Activated CD4-positive, alpha-beta T cell treated with anti-CD3 and anti-CD28 coated beads, Interleukin-2, amount 50 U/mL, for 24 hours (primary cell): ENCODE measurements at places on chromosomes 4 and X.

GRCh38 chr4:41184009-41184408 is 30.3 kb downstream of the APBB2 start:
- DNase-seq: no peak

GRCh38 chr4:1035510-1035909 is 24.1 kb downstream of the FGFRL1 start:
- DNase-seq: no peak

- no peak for DNase-seq
These were observed 51.4 kb downstream of the ENOX2 start for GRCh38 chrX:130851569-130851968.

DNA sequence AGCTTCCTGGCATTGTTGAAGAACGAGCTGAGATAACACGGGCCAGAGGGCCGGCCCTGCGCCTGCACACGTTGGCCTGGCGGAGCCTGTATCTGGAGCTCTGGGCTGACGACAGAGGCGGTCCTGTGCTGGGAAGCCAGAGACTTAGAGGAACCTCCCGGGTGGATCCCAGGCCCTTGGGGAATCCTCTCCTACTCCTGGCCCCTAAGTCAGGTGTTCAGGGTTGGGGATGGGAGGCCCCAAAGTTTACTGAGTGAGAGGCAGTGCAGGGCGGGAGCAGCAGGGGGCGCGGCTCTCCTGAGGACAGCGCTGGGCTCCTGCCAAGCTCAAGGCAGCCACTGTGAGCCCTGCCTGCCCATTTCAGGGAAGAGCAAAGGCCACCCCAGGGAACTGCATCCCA is 2.5 kb upstream of the HTRA3 start:
- no peak for DNase-seq

DNA sequence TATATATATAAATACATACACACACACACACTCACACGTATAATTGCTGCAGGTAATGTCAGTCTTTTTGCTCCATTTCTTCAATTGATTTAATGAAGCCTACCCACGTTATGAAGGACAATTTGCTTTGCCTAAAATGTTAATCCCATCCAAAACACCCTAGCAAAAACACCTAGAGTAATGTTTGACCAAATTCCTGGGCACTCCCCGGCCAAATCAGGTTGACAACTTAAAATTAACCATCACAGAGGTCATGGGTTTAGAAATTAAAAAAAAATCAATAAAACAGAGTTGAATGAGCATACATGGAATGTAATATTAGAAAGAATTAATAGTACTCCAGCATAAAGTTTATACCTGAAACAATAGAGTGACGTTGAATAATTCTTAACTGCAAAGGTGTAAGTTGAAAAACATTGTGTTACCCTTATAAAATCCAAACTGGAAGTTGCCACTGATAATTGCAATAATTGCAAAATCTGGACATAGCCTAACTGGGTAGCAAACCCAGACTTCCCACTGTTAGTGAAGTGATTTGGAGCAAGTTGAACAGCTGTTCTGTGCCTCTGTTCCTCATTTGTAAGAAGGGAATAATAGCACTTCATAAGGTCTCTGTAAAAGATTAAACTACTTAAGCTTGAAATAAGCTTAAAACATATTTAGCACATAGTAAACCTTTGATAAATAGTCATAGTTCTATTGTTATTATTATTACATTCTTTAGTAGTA is 2120.5 kb downstream of the PCDH7 start:
- DNase-seq: no peak

DNA sequence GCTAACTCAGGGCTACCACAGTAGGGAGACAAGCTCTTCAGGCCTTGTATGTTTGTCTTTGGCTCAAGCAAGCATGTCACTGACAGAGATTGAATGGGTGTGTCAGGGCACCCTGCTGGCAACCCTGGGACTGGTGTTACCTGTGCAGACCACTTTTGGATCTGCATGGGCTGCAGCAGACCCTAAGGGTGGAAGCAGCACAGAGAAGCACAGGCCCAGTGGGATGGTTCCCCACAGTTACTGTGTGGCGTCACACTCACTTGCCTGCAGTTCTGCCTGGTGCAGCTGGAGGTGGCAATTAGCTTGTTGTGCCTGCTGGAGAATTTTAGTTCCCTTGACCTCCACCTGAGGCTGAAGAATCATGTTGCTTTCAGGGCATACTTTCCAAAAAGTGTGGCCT is 46.0 kb downstream of the ZNF185 start:
- DNase-seq: no peak

GRCh38 chr4:122475233-122475632 is 18.7 kb upstream of the IL2 start:
- DNase-seq: no peak

- no peak for DNase-seq
These were observed at the start of gene C4orf51 for GRCh38 chr4:145679991-145680455. Gene C4orf51 (plus strand): TSS chr4:145680146. CDS start chr4:145680204, 58 bp downstream.

- no peak for DNase-seq
These were observed 80.5 kb upstream of the HELT start for GRCh38 chr4:184937745-184938144.

- DNase-seq: no peak
These were observed 44.0 kb upstream of the ZCCHC12 start for GRCh38 chrX:118779581-118779980.

DNA sequence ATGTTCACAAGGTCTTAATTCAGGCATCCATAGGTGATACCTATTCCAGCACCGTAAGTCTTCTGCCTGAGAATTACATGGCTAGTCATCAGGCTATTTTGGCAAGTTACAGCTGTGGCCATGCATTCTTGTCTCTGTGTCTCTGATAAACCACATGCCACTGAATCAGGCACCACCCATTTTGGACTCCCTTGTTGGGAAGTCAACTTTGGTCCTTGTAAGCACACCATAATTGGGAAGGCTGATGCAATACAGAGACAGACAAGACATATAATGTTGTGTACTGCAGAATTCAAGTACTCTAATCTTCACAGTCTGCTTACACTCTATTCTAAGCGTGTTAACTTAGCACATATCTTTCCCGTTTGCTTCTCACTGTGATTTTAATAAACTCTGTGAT is 483.7 kb upstream of the FTHL17 start:
- DNase-seq: no peak

GRCh38 chr4:101067383-101067782 is 279.9 kb downstream of the PPP3CA start:
- no peak for DNase-seq

GRCh38 chrX:45050558-45050957 is 150.1 kb downstream of the DIPK2B start:
- no peak for DNase-seq

GRCh38 chr4:141220271-141220670 is 424 bp upstream of the ZNF330 start:
- no peak for DNase-seq

- no peak for DNase-seq
These were observed 4.8 kb downstream of the SH3BP2 start for GRCh38 chr4:2797545-2798305.

- no peak for DNase-seq
These were observed 23.8 kb downstream of the CDKL5 start for GRCh38 chrX:18449236-18449635.

DNA sequence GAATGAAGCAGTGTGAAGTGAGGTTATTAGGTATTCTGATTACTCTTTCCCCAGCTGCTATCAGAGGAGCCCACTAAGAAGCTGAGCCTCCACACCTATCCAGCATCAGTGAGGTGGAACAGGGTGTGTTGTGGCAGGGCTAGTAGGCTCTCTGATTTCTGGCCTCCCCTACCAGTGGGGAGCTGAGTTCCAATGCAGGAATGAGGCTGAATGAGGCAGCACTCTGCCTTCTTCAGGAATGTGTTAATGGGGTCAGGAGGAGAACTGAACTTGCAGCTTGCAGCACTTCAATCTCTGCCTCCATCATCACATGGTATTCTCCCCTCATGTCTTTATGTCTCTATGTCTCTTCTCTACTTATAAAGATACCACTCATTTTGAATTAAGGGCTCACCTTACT is 26.9 kb downstream of the SOX3 start:
- DNase-seq: no peak

DNA sequence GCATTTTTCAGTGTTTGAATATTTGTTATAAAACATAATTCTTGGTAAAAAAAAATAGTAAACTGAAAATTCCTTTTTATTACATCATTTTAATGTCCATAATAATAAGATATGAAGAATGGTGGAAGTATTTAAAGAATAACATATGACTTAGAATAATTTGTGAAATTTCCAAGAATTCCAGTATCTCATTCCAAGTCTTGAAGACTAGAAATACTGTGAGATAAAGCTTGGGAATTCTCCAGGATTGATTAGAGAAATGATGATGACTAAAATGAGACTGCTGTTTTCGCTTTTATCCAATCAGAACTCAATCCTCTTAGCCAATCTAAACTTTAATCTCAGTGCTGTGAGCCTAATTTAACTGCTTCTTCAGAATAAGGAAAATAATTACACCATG is 184.2 kb upstream of the HCCS start:
- no peak for DNase-seq

GRCh38 chrX:33156152-33156726 is 55.1 kb downstream of the DMD start:
- no peak for DNase-seq

DNA sequence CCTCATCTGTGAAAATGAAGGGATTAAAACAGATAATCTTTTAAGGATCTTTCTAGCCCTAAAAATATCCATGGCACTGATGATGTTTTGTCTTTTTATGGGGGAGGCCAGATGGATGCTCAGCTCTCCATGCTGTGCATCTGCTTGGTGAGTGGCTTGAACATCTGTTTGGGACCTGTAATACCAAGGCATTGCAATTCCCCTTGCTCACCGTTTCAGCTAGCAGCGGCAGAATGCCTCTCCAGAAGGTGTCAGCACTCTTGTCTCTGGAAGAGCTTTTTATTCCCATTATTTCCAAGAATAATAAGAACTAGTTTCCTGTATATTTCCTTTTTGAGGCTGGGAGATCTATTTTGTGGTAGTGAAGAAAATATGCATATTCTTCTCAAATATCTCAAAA is 151.9 kb upstream of the ANK2 start:
- no peak for DNase-seq

GRCh38 chrX:22534643-22535042 is 261.9 kb downstream of the CBLL2 start:
- DNase-seq: no peak

GRCh38 chr4:139665690-139666529 is at the start of gene MGST2:
Gene MGST2 (plus strand): TSS chr4:139665819. CDS start chr4:139666020, 201 bp downstream.
- DNase-seq: no peak

GRCh38 chr4:12186526-12186925 is 757.8 kb upstream of the HS3ST1 start:
- DNase-seq: no peak

DNA sequence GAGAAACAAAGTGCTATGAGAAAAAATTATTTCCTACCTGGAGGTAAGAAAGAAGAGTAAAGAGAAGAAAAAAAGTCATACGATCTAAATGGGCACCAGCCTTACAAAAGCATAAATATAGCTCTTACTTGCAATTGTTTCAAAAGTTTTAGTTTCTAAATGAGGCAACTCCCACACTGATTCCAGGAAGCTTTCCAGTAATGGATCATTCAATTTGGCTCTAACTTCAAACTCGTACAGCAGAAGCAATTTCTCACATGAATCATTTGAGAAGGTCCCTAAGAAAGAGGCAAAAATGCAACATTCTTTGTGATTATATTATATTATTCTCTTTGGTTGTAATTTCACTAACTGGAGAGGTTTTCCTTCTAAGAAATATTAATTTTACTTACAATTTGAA is 109.9 kb downstream of the DLG3 start:
- DNase-seq: no peak

DNA sequence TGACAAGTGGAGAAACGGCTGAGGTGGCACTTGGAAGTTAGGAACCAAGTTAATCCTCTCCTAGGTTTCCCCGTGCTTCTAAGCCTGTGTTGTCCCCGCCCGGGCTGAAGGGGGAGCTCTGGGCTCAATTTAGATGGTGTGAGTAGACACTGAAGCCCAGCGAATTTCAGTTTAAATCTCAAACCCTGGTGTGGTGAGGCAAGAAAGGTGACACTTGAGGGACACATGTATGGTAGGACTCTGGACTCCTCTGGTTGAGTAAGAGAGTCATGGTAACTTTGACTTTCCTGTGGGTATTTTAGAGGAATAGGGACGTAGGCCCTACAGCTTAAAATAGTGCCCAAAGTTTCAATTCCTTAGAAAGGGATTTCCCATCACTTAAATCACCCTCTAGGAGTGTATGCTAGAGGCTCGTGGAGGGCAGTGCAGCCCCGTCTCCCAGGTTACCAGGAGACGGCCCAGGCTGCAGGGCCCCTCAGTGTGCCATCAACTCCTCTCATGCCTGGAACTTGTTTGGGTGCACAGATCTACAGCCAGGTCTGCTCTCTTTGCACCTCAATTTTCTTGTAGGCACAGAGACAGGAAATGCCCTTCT is 24.0 kb downstream of the HAND2 start:
- peak; percentile 20 for DNase-seq

DNA sequence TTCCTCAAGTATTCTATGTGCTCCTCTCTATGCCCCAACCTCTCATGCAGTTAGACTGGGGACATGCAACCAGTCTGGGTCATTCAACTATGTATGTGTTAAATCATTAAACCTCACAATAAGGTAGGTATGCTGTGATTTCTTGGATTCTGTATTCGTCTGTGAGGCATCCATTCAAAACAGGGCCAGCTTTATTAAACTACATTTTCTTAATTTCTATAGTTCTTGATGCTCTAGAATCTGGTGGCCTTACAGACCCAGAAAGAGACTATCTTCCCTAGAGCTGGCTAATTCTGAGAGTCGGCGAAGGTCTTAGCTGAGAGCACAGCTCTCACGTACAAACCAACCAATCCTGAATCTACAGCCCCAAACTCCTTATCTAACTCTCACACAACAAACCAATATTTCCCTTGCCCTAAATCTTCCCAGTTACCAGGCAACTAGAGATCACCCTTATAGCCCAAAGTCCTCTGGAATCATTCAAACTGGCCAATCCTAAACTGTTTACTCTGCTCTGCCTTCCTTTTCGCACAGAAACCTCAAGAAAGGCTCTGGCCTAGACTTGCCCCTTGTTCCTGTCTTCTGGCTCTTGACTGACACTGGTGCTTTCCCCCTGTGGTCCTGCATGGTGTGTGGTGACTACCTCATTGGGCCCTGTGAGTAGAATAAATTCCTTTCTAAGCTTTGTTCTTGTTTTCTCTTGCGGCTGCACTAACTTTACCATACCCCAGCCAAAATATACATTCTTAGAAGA is 203.5 kb upstream of the TET2 start:
- DNase-seq: no peak

DNA sequence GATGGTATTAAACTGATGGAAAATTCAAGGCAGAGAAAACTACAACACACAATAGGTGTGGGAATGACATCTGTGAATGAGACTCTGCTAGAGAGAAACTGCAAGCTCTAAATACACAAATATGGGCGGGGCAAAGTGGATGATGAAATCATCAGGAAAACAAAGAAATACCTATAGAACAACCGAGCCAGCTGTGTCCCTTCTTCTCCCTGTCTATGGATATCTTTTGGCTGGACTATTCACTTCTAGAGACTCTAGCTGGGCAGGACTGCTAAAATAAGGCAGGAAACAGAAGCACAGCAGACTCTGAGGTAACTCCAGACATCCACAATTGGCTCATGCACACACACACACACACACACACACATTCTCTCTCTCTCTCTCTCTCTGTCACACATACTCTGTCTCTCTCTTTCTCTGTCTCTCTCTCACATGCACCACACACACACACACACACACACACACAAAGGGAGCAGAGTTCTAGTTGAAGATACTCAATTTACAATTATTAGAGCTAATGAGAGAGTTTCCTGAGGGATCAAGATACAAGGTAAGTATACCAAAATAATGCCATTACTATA is 27.2 kb upstream of the EDNRA start:
- DNase-seq: no peak
